H9 (cell line): ENCODE measurements at places on chromosomes 13 and 19. TPM values are rescaled to one million over a fixed set of nuclear protein-coding genes. Genes with fewer than 3 reads are reported as not detected.
A peak's percentile ranks its signal among the peaks of the same experiment; 100 is the strongest.

ELSPBP1 gene
- not detected in 2 replicates for total RNA-seq

DNA sequence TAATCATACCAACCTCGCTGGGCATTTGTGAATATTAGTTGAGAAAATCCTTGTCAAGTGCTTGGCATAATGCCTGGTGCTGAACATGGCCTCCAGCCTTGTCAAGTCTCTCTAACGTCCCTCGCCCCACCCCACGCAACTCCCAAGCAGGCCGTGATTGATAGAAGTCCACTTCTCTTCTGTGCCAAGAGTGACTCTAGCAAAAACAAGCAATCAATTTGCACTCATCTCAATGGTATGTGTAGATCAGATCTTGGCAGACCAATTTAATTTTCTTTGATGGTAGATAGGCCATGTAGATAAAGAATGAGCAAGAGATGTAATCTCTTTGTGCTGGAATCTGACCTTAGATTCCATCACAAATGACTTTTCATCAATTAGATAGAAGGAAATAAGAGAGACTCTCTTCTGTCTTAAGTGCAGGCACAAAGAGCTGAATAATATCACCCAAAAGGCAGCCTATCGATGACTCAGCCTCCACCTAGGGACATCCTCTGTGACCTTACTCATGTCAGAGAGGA lies 31.0 kb upstream of the KATNAL1 start:
- no peaks in the 10 kb centered on the region for H3K36me3 ChIP-seq
- H3K27ac ChIP-seq, result no peak overlapping the region
- no peak for DNase-seq
- H3K27me3 ChIP-seq, result no peaks in the 10 kb centered on the region

- no peak overlapping the region for H3K4me3 ChIP-seq
- no peaks in the 10 kb centered on the region for H3K27me3 ChIP-seq
- no peaks in the 10 kb centered on the region for H3K36me3 ChIP-seq
Measured at GRCh38 chr19:16702123-16702522, 17.5 kb upstream of the NWD1 start.

PHF11 gene
- total RNA-seq, result 11.5 and 13.5 TPM in 2 replicates

KIR3DL1 gene
- total RNA-seq, result not detected in 2 replicates

GRCh38 chr19:41638641-41639081 lies 11.8 kb upstream of the CEACAM4 start:
- DNase-seq, result peak; percentile 24
- H3K4me3 ChIP-seq, result no peak overlapping the region
- no peaks in the 10 kb centered on the region for H3K27me3 ChIP-seq
- no peaks in the 10 kb centered on the region; the same call in 2 of the 3 replicates for H3K36me3 ChIP-seq
- H3K4me1 ChIP-seq, result no peaks in the 10 kb centered on the region
